Colonic mucosa (tissue), 4 donors: ENCODE measurements at places on chromosomes 12 and 14.

DNA sequence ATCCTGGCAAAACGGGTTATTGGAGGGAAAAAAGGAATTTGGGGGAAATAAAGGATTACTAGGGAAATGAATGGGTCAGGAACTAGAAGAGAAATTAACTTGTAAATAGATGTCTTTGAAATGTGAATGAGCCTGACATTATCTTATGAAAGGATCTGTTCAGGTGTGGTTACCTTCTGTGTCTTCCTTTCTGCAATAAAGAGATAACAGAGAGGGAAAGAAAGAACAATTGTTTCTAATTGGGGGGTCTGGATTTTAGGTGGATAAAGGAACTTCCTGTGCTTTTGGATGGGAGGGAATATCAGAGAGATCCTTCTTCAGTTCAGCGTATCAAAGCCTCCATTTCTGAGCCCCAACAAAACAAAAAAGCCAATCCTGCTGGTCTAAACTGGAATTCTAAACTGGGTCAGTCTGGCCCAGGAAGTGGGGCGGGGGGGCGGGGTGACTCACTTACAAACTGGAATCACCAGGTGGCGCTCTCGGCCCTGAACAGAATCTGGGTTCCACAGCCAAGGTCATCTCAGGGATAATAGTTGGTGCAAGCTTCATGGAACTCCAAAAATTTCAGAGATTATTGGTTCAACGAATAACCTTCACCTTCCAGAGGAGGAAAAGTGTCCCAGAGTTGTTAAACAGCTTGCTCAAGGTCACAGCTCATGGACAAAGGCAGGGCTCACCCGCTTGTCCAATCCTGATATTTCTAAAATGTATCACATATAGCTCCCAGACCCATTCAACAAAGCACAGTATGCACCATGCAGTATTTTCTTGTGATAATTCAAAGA lies 15.2 kb upstream of the PEBP1 start:
- no peaks in the 10 kb centered on the region for H3K4me1 ChIP-seq
- peak; percentile 88 for DNase-seq
- no peak overlapping the region for H3K4me3 ChIP-seq
- H3K36me3 ChIP-seq, result no peaks in the 10 kb centered on the region

- H3K4me1 ChIP-seq, result no peaks in the 10 kb centered on the region
- H3K36me3 ChIP-seq, result no peaks in the 10 kb centered on the region
- no peak overlapping the region for H3K27ac ChIP-seq
- DNase-seq, result peak; percentile 50
- H3K4me3 ChIP-seq, result no peak overlapping the region
- H3K27me3 ChIP-seq, result no peaks in the 10 kb centered on the region
Observed at GRCh38 chr14:22314183-22314820, 274.7 kb downstream of the DAD1 start.

DNA sequence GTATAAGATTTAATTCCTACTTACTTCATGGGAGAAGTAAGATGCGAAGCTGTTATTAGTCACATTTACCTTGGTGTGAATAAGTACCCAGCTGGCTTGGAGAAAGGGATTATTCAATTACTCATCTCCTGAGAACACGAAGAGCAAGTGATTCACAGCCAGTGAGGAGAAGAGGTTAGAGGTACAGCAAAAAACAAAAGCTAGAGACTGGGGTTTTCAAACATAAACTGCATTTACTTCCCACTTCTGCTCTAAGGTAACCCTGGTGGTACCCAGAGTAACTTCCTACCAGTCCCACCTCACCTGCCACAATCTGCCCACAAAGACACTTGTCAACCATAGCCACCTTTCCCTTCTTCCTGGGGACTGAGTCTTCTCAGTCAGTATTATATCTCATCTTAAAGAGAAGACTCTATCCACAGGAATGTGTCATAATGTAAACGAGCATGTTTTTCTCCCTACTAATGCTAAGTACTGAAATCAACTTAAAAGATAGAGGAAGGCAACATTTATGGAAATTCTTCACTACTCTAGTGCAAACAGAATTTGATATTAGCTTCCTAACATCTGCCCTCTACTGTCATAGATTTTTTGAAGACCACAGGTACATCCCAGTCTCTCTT lies 6.0 kb upstream of the IL22 start:
- no peak for DNase-seq
- no peak overlapping the region for H3K27ac ChIP-seq
- no peak overlapping the region for H3K4me3 ChIP-seq
- no peaks in the 10 kb centered on the region for H3K4me1 ChIP-seq

- no peaks in the 10 kb centered on the region for H3K4me1 ChIP-seq
- H3K27ac ChIP-seq, result no peak overlapping the region
- H3K36me3 ChIP-seq, result peaks cover 10% of the 10 kb centered on the region
- H3K27me3 ChIP-seq, result no peaks in the 10 kb centered on the region
- no peak overlapping the region for H3K4me3 ChIP-seq
- DNase-seq, result no peak
Observed at GRCh38 chr12:46356655-46357437, 15.7 kb downstream of the SLC38A2 start.

DNA sequence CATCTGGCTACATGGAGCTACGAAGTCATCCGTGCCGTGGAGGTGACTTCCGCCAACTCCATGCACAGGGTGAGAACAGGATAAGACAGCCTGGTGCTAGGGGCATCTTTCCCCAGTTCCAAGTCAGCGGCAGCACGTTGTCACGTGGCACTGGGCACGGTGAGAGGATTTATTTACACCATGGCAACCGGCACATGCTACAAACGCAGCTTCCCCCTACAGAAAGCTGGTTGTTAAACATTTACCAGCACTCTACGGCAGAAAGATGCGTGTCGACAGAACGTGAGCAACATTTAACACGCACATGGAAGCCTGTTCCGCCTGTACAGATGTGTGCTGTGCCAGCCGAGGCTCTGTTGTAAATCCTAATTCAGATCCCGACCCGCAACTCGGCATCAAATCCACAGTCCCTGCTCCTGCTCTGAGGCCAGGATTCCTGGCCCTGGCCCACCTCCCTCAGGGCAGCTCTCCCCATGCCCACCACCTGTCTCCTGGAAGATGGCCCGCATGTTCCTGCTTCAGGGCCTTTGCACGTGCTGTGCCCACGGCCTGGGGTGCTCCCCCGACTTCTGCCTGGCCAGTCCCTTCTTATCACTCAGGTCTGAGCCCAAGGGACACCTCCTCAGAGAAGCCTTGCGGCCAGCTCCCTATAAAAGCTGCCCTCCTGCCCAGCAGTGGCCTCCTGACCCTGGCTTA lies 114.1 kb downstream of the RFLNA start:
- H3K27ac ChIP-seq, result no peak overlapping the region
- H3K27me3 ChIP-seq, result no peaks in the 10 kb centered on the region
- no peaks in the 10 kb centered on the region for H3K4me1 ChIP-seq
- DNase-seq, result peak; percentile 54
- no peaks in the 10 kb centered on the region for H3K36me3 ChIP-seq

- DNase-seq, result no peak
- no peak overlapping the region for H3K4me3 ChIP-seq
- H3K36me3 ChIP-seq, result no peaks in the 10 kb centered on the region
- no peaks in the 10 kb centered on the region for H3K27me3 ChIP-seq
Observed at GRCh38 chr12:52522346-52523011, 2.3 kb upstream of the KRT5 start.

- no peaks in the 10 kb centered on the region for H3K27me3 ChIP-seq
- peaks cover 47% of the 10 kb centered on the region for H3K36me3 ChIP-seq
- peak overlapping the region; percentile 99 for H3K27ac ChIP-seq
- DNase-seq, result no peak
Observed at GRCh38 chr12:6332459-6332858, 9.4 kb downstream of the TNFRSF1A start.

DNA sequence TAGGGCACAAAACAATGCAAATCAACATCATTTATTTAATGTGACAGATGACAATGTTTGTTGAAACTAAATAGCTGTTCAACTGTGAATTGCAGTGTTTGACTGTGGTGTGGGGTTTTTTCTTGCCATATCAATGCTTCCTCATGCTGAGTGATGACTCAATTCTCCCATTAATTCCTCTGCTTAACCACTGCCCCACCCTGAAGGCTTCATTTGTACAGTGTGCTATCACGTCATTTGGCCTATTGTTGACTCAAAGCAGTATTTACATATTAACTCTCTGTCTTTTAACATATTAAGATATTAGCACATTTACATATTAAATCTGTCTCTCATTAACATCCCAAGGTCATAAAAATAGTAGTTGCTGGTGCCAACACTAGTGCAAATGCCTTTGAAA lies 164.8 kb upstream of the NRXN3 start:
- no peak for DNase-seq
- H3K27ac ChIP-seq, result no peak overlapping the region

DNA sequence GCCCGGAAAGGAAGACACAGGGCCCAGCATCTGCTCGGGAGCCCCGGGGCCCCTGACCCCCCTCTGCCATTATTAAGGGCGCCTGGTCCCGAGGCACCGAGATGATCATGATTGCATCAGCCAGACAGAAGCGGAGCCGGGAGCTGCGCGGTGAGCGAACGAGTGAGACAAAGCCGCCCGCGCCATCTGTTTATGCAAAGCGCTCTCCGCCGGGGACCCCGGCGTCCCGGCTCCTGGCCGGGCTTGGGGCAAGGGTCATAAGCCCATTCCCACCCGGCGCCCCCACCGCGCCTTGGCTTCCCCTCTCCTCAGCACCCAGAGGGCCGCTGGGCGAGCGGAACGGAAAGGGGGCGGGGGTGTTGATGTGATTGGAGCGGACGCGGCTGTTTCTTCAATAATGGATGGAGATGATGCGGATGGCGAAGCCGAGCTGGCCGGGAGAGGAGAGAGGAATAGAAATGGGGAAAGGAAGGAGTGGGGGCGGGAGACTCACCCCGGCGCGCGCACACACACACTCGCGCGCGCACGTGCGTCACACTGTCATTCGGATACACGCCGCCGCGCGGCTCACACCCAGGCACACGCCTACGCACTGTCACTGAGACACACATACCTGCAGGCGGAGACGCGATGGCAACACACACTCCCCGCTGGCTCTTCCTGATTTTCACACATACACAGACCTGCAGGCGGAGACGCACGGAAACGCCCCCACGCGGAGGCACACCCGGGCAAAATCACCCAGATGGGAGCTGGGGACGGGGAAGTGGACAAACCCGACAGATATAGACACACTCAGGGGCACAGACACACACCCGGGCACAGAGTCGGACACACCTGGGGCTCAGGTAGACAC lies 10.7 kb downstream of the STAC3 start:
- peak overlapping the region; percentile 32 for H3K4me3 ChIP-seq
- H3K27me3 ChIP-seq, result peaks cover 74% of the 10 kb centered on the region
- no peaks in the 10 kb centered on the region for H3K36me3 ChIP-seq
- H3K4me1 ChIP-seq, result peaks cover 39% of the 10 kb centered on the region
- no peak for DNase-seq

DNA sequence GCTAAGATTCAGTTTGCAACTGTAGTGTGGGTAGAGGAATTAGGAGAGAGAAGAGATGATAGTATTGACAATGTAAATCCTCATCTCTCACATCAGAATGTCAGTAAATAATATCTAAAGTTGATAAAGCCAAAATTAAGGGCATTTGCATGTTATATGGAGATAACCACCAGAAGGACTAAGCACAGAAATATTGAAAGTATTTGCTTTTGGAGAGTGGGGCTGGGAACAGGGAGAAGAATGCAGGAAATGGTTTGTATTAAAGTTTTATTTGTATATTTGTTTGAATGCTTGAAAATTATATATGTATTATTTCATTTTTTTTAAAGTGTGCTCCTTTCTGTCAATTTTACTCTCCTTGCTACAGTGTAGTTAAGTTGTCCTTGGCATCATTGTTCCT lies 491.4 kb downstream of the APAF1 start:
- no peaks in the 10 kb centered on the region for H3K36me3 ChIP-seq
- H3K27me3 ChIP-seq, result no peaks in the 10 kb centered on the region

DNA sequence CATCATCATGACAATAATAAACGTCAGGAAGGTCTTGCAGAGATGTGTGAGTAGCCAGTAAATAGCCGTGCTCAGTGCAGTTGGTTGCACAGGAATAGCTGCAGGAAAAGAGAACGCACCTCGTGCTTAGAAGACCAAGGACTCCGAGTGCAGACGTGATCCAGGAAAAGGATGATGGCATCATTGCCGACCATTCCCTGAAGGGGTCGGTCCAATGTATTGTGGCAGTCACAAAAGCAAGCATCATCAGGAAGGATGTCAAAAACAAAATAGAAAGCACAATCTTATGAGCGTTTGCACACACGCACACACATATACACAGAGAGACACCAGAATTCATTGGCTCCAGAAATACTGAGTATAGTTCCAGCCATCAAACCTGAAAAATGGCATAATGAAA lies 12.8 kb downstream of the DUSP6 start:
- H3K4me1 ChIP-seq, result no peaks in the 10 kb centered on the region
- H3K27ac ChIP-seq, result no peak overlapping the region
- H3K4me3 ChIP-seq, result no peak overlapping the region
- H3K27me3 ChIP-seq, result no peaks in the 10 kb centered on the region
- no peak for DNase-seq
- H3K36me3 ChIP-seq, result no peaks in the 10 kb centered on the region

DNA sequence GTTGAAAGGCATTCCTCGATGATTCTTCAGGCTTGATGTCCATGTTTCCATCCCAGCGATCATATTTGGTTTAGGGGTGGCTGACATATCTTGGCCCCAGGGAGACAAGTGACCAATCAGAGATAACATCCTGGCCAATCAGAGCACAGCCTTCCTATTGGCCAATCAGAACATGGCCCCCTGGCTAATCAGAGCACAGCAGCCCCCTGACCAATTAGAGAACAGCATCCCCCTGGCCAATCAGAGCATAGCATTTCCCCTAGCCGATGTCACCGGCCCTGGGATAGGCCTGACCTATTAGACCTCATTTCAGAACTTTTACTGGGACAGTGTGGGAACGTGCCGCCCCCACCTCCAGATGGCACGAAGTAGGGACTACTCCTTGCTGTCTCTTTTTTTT lies 182.2 kb downstream of the AACS start:
- H3K27me3 ChIP-seq, result peaks cover 3% of the 10 kb centered on the region
- H3K4me1 ChIP-seq, result no peaks in the 10 kb centered on the region
- H3K36me3 ChIP-seq, result no peaks in the 10 kb centered on the region
- no peak overlapping the region for H3K4me3 ChIP-seq

- H3K27me3 ChIP-seq, result no peaks in the 10 kb centered on the region
- DNase-seq, result no peak
- no peak overlapping the region for H3K4me3 ChIP-seq
Observed at GRCh38 chr14:53491256-53491883, 338.2 kb upstream of the DDHD1 start.

DNA sequence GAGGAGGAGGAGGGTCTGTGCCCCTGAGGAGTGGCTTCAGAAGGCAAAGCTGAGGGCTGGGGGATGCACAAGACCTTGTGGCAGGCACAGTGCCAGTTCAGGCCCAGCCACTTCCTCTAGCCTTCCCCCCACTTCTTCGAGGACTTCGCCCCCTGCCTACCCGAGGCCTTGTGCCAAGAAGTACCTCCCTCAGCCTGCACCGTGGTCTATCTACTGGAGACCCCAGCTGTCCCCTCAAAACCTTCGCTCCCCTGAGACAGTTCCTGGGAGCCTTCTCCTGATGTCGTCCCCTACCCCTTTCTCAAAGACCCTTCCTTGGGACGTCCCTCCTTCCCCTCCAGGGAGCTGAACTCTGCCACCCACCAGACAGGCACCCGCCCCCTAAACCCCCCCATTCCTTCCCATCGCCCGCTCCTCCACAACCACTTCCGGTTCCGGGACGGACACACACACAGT lies 604 bp downstream of the ZNF384 start:
- no peaks in the 10 kb centered on the region for H3K27me3 ChIP-seq
- peaks cover 8% of the 10 kb centered on the region for H3K4me1 ChIP-seq
- peak overlapping the region; percentile 96 for H3K27ac ChIP-seq

GRCh38 chr12:18456344-18456743 lies 195.0 kb downstream of the PIK3C2G start:
- no peaks in the 10 kb centered on the region for H3K4me1 ChIP-seq
- no peak overlapping the region for H3K27ac ChIP-seq
- DNase-seq, result no peak
- H3K27me3 ChIP-seq, result no peaks in the 10 kb centered on the region
- no peaks in the 10 kb centered on the region for H3K36me3 ChIP-seq
